ENCODE measurements at places on chromosomes 4 and X.

- DNase-seq: no peak
Observed at GRCh38 chr4:5893591-5893990, 705 bp upstream of the CRMP1 start.

GRCh38 chr4:40243386-40243948 lies 46.6 kb downstream of the RHOH start:
- no peak for DNase-seq

DNA sequence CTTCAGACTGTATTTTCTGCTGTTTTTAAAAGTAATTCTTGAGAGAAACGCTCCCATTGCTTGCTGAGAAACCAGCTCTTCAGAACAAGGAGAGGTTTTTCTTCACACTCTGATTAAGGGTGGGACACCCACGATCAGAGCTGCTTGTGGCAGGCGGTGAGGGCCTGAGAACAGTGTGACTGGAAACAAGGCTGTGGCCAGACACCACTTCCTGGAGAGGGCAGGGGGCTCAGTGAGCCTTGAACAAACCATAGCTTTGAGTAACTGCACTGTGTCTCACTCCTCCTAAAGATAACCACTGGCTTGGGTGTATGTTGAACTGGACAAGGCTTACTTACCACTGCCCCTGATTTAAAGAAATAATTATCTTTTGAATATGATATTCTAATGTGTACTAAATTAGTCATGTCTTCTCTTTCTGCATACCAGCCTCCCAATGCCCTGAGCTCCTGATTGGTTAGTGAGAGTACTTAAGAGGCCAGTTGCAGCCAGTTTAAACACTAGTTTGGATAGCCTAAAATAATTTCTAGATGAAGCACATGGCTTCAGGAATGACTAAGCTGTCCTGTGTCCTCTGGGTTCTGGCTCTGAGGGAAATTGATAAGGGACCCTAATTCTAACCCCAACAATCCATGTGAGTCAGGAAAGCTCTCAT lies 3.7 kb upstream of the GPR82 start:
- DNase-seq: no peak

DNA sequence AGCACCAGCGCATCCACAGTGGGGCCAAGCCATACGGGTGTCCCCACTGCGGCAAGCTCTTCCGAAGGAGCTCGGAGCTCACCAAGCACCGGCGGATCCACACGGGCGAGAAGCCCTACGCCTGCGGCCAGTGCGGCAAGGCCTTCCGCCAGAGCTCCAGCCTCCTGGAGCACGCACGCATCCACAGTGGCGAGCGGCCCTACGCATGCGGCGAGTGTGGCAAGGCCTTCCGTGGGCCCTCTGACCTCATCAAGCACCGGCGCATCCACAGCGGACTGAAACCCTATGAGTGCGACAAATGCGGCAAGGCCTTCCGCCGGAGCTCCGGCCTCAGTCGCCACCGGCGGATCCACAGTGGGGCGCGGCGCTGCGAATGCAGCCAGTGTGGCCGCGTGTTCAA lies 13.6 kb downstream of the ZNF275 start:
- no peak for DNase-seq

DNA sequence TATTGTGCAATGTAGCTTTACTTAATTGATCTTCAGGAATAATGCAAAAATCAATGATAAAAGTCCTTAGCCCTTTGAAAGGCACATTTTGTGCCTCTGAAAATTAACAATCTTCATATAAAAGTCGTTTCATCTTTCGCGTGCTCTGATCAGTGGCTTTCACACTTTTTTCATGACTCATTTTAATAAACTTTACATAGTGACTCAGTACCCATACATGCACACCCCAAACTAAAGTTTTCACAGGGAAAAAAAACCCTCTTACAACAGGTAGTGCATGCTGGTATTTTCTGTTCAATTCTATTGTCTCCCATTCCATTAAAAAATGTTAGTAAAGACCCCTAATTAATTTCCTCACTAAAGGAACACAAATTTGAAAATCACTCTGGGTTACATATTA lies 21.5 kb downstream of the RWDD4 start:
- DNase-seq: no peak

DNA sequence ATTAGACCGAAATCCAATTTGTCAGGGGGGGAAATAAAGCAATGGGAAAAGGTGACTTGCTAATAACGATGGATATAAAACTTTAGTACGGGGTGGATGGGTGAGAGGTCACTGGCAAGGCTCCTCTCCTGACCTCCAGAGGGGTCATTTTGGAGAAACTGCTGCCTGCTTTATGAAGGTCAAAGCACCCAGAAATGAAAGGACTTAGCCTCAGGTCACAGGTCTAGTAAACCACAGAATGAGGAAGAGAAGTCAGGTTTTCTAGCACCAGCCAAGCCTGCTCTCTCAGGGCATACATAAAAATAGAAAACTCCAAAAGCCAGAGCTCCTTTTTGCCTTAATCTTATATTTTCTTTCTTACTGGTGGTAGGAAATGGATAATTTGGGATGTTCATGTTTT lies 134.2 kb downstream of the SHROOM3 start:
- no peak for DNase-seq
